ENCODE measurements at places on chromosomes 7 and 10. TPM values are rescaled to one million over a fixed set of nuclear protein-coding genes. Genes with fewer than 3 reads are reported as not detected.
A peak's percentile ranks its signal among the peaks of the same experiment; 100 is the strongest.

DNA sequence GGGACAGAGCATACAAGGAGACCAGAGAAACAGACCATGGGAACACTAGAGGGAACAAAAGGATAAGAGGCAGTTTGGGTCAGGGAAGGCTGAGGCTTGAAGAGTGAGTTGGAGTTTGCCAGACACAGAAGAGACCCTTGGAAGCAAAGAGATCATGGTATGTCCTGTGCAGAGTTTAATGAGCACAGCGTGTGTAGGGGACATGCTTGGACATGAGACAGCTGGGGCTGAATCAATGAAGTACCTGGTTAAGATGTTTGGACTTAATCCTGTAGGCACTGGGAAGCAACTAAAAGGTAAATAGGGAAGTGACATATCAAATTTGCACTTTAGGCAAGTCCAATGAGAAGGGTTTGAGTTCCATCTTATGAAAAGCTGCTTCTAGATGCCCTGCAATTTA is 79.6 kb downstream of the KIAA1217 start:
- no peak for DNase-seq

DNA sequence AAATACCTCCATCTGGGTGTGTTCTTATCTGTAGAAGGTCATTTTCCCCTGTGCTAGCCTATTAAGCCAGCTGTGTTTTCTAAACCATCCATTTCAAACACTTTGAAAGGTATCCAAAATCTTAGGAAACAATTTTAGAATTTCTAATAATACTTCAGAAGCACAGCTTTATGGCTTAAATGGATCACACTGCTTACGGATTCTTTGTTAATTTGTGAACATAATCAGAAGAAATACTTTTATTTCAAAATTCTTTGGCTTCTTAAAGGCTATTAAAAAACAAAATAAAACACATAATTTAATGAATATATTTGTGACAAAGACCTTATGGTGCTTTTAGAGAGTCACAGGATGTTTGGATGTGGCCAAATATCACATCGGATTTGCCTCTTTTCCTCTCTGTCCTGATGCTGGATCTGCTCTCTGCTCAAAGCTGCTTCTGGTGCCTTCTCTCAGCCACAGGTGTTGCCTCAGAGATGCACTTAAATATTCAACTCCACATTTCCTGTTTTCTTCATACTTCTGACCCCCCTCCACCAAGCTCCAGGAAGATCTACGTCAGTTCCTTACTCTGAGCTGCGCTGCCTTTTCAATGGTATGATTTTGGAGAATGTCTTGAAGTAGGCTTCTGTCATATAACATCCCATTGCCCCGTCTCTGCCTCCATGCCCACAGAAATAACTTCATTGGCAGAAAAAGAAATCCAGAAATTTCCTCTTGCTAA is 230.6 kb downstream of the MLLT10 start:
- DNase-seq = peak; percentile 80

GRCh38 chr10:66877361-66877760 is 48.5 kb upstream of the LRRTM3 start:
- no peak for DNase-seq

DNA sequence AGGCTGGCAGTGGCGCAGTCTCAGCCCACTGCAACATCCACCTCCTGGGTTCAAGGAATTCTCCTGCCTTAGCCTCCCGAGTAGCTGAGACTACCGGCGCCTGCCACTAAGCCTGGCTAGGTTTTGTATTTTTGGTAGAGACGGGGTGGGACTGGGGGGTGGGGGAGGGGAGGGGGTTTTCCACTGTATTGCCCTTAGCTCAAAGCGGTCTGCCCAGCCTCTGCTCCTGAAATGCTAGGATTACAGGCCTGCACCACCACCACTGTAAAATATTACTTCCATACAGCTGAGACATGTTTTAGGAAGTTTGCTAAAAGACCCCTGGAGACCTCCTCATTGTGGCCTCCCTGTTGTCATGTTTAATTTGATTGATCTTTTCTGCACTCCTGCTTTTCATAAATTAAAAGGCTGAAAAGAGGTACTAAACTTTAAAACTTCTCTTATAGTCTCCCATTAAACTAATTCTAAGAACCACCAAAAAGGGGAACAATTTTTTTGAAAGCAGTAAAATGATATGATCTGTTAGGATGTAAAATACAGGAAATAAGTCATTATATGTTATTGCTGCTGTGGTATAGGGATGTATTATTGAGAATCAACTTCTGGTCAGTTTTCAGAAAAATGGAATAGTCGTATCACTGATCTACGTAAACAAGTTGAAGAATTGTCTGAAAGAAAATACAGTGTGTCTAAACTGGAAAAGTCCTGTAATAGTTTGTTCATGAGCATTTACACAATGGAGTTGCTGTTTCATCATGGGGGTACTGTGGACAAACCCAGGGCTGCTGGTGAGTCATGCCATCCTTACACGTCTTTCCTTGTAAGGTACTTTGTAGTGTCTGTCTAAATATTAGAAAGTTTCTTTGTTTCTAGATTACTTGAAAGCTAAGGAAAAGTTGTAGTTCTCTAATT is 72.9 kb upstream of the TMEM248 start:
- no peak for DNase-seq

DNA sequence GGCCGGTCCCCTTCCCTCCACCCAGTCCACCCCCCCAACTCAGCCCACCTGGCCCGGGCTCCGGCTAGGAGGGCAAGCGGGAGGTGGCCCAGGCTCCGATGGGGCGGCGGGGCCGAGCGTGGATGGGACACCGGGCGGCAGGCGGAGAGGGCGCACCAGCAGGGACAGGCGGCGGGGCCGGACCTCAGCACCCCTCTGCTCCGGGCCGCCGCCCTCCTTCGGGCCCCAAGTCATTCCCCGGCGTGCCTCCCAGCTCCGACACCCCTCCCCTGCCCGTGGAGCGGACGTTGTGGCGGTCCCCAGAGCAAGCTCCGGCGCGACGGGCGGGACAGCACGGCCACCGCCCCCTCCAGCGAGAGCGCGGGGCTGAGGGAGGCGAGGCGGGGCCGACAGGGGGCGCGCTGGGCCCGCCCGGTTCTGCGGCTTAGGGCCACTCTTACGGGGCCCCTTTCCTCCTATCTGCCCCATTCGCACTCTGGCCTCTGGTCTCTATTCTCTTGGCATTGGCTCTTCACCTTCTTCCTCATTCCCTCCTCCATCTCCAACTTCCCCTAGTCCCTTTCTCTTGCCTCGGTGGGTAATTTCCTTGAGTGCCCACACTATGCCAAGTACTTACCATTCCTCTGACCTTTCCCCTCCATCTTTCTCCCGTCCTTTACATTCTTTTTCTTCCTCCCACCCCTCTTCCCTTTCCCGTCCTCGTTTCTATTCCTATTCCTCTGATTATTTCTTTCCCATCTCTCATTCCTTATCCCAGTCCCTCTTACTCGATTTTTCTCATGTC is 701 bp upstream of the GBX1 start:
- DNase-seq = peak; percentile 55

- DNase-seq = no peak
Observed at GRCh38 chr10:75544993-75545706, 113.7 kb downstream of the LRMDA start.

CLDN15 gene
- total RNA-seq = 22.9 TPM

Data from naive thymus-derived CD4-positive, alpha-beta T cell (primary cell).